ENCODE measurements at places on chromosomes 11 and 22.

- no peak for DNase-seq
These were observed 49.2 kb downstream of the KREMEN1 start for GRCh38 chr22:29122041-29122440.

- DNase-seq, result no peak
These were observed 196.4 kb upstream of the POU2AF2 start for GRCh38 chr11:111049131-111049530.

DNA sequence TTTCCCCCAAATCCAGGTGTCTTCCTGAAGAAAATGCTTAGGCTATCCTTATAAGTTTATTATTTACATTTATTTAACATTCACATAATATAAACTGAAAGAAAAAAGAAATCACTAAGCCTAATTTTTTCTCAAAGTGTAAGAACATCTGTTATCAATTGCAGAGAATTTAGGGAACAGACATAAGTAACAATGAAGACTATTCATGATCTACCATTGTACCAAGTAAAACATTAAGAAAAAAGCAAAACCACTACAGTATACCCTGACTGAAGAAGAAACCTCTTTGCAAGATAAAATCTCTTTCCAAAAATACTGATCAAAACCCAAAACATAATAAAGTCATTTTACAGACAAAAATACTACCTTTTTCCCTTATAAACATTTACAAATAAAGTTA, 60.5 kb downstream of the NUP98 start:
- DNase-seq, result no peak

DNA sequence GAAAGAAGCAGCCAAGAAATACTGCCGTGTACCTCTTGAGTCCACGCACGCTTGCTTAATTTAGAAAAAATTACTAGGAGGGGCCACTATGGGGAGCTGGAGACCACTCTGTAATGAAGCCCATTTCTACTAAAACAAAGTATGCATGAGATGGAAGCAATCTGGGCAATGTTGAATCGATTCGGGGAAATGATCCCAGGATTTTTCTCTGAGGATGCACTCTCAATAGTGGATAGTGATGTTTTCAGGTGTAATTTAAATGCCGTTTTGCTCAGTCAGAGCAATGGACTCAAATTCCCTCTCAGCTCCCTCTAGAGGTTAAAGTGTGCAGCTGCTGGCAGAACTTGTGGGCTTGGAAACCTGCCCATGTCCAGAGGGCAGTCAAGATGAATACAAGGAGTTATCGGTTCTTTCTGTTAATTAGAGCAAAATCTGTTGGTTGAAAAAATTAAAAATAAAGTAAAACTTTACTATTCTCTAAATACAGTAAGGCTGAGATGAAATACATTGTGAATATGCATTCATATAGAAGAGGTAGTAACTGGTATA, 64.1 kb downstream of the ME3 start:
- DNase-seq, result peak; percentile 59

GRCh38 chr11:73972620-73973449, 9.8 kb downstream of the UCP2 start:
- no peak for DNase-seq

- DNase-seq, result no peak
These were observed 56.4 kb upstream of the SYN3 start for GRCh38 chr22:33114565-33114964.

DNA sequence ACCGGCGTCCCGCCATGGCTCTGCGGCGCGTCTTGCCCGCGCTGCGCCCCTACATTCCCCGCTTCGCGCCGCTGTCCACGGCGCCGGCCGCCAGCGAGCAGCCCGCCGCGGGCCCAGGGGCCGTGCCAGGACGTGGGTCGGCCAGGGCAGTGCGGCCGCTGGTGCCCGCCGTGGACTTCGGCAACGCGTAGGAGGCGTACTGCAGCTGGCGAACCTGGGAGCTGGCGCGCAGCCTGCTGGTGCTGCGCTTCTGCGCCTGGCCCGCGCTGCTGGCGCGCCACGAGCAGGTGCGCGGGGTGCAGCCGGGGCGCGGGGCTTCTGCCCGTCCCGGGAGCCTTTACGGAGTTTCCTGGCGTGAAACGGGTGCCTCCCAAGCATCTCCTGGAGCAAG, 20.1 kb downstream of the DGCR6L start:
- DNase-seq, result no peak

GRCh38 chr22:27766679-27767078, 34.9 kb downstream of the MN1 start:
- DNase-seq, result no peak

GRCh38 chr22:32794449-32795213, 6.9 kb upstream of the TIMP3 start:
- no peak for DNase-seq

GRCh38 chr22:50488886-50489285, 2.2 kb downstream of the MIOX start:
- DNase-seq, result no peak

DNA sequence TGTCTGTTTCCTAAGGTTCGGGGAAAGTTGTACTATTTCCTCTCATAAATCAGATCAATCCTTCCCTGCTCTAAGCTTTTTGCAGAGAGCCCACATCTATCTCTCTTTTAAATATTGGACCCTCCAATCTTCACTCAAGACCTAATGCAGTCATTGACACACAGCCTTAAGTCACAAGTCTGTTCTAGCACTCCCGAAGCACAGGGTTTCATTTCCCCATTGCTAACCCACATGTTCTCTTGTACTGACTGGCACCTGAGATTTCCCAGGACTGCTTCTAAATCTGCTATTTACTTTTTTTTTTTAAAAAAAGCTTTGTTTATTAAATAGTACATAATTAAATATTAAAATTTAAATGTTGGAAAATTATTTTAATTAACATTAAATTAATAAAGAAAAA, 674.7 kb downstream of the TBC1D22A start:
- DNase-seq, result no peak

GRCh38 chr11:44542372-44542771, 23.1 kb upstream of the CD82 start:
- no peak for DNase-seq
